ENCODE measurements at places on chromosomes 7 and 10.

- DNase-seq: no peak
Measured at GRCh38 chr7:70263471-70264255, 665.4 kb downstream of the AUTS2 start.

DNA sequence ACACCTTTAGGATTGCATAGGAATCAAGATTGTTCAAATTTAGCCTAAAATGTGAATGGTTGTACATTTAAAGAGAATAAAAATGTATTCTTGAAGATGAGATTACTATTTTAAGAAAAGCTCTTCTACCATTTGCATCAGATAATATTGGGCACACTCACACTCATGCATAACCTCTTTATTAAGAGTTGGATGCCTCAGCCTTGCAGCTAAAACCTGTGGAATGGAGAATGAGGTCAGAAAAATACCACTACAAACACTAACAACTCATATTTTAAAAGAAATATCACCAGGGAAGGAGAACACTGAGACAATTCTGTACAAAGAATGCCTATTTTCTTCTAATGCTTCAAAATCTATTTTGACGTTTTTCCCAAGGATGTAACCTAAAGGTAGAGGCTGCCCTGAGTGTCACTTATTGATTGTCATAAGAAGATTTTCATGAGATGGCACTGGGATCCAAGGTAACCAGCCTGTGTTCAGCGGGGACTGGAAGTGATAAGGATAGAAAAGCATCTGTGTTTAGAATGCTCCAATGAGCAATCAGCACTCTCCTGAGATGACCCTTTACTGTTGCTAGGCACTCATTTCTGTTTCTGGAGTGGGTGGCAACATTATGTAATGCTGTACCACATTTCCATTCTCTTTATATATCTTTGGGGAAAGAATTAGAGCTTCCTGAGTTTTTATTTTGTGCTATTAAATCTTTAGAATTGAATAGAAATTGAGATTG, 26.6 kb downstream of the REEP3 start:
- no peak for DNase-seq

DNA sequence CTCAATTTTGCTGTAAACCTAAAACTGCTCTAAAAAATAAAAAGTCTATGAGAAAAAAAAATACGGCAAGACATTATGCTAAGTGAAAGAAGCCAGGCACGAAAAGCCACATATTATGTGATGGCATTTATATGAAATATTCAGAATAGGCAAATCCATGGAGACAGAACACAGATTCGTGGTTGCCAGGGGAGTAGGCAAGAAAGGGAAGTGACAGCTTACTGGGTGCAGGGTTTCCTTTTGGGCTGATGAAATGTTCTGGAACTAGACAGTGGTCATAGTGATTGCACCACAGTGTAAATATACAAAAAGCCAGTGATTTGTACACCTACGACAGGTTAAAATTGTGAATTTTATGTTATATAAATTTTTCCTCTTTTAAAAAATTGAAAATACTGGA, 41.3 kb upstream of the GLI3 start:
- no peak for DNase-seq

DNA sequence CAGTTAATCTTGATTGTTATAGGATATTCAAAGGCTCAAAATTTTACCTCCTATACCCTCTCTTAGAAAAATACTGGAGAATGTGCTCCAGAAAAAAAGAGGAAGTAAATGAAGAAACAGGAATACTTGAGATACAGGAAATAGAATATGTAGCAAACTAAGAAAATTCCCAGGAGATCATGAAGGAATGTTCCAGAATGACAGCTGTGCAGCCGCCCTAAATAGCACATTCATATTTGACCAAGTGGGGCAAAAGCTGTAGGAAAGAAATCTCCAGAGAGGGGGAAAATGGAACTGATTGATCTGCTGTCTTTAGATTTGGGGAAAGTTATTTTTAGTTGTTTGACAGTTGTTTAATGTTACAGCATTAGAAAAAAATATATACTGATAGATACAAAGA, 46.2 kb upstream of the ZEB1 start:
- DNase-seq: no peak

- peak; percentile 9 for DNase-seq
Measured at GRCh38 chr10:80664071-80664680, 126.5 kb downstream of the SH2D4B start.

- no peak for DNase-seq
Measured at GRCh38 chr10:3834404-3834803, 49.4 kb upstream of the KLF6 start.

GRCh38 chr10:35789996-35790395, 147.9 kb upstream of the FZD8 start:
- DNase-seq: peak; percentile 16

DNA sequence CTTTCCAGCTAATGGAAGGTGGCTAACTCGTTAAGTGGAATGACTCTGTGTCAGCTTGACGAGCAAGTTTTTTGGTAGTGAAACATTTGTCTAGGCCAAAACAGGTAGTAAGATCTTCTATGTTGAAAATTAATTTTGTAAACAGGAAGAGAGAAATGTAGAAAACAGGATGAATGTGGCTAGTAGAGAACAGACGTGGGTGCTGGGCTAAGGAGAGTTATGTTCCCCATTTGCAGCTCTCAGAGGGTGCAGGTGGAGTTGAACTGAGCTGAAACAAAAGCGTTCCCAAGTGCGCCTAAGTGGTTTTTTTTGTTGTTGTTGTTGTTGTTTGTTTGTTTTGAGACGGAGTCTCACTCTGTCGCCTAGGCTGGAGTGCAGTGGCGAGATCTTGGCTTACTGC, 59.5 kb upstream of the SRPK2 start:
- no peak for DNase-seq

DNA sequence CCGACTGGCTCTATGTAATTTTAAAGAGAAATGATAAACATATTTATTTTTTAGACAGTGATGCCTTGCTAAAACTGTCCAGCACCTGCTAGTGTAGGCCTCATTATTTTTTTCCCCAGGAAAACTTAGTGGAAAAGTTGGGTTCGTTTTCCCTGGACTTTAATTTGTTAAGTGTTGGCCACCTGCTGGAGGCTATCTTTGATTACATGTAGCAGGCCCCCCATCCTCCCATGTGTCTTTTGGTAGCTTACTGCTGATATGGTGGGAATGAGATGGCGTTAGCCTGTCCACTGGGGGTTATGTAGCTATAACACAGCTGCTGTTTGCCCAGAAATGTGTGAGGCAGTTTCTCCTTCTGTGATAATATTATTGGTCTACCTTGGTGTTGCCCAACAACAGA, 265.0 kb downstream of the SORCS3 start:
- no peak for DNase-seq

- DNase-seq: no peak
Measured at GRCh38 chr10:129530581-129530980, 63.5 kb downstream of the MGMT start.

DNA sequence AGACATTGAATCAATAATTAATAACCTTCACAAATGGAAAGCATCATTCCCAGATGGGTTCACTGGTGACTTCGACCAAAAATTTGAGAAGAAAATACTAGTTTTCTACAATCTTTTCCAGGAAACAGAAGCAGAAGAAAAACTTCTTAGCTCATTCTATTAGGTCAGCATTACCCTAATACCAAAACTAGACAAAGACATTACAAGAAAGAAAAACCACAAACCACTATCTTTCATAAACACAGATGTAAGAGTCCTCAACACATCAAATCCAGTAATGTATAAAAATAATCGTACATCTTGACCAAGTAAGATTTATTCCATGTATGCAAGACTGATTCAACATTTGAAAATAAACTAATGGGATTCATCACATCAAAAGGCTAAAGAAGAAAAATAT, 64.0 kb upstream of the CDK1 start:
- DNase-seq: no peak

- DNase-seq: peak; percentile 52
Measured at GRCh38 chr10:72124989-72125388, 36.6 kb upstream of the SPOCK2 start.

DNA sequence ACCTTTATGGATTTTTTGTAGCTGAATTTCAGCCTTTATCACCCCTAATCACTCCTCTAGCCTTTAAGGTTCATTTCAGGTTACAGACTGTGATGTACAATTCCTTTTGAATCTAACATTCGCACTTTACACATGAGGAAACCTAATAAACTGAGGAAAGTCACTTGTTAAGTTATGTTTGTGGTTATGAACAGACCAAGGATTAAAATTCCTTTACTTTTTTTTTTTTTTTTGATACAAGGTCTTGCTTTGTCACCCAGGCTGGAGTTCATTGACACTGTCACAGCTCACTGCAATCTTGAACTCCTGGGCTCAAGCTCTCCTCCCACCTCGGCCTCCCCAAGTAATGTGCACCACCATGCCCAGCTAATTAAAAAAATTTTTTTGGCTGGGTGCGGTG, 3.6 kb downstream of the MCU start:
- no peak for DNase-seq

DNA sequence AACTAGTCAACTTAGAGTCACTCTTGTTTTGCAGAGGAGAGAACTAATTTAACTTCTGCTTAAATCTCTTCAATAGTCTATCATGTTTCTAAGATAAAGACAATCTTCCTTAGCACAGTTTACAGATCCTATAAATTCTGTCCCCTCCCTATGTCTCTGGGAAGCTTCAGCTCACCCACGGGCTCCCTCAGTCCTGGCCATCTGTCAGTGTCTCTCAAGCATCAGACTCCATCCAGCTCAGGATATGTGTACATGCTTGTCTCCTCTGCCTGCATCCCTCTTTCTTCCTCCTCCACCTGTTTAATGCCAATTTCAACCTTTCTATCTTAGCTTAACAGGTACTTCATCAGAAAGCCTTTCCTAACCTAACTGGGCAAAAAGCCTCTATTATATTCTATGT, 177.1 kb upstream of the PTER start:
- DNase-seq: no peak

GRCh38 chr10:89201345-89202032, 5.6 kb downstream of the CH25H start:
- no peak for DNase-seq

- no peak for DNase-seq
Measured at GRCh38 chr7:98613601-98614425, 3.3 kb upstream of the NPTX2 start.

All from GM04503 (cell line).